ENCODE measurements at places on chromosomes 13 and 19.

DNA sequence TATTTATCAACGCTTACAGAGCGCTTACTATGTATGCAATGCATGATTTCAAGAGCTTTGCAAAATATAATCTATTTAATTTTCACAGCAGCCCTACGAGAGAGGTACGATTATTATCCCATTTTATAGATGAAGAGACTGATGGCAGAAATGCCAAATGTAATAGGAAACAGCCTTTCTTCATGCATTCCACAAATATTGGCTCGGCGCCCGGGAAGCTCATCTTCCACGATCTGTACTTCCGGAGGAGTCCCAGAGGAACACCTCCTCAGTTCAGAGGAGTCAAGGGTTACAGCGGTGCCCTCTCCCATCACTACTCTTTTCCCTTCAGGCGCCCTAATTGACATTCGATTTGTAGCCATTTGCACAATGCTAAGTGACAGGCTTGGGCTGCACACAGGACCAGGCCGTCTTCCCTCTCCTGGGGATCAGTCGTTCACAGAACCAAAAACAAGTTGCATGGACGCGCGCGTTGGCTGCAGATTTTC lies 1.1 kb upstream of the ARHGAP35 start:
- DNase-seq = no peak

DNA sequence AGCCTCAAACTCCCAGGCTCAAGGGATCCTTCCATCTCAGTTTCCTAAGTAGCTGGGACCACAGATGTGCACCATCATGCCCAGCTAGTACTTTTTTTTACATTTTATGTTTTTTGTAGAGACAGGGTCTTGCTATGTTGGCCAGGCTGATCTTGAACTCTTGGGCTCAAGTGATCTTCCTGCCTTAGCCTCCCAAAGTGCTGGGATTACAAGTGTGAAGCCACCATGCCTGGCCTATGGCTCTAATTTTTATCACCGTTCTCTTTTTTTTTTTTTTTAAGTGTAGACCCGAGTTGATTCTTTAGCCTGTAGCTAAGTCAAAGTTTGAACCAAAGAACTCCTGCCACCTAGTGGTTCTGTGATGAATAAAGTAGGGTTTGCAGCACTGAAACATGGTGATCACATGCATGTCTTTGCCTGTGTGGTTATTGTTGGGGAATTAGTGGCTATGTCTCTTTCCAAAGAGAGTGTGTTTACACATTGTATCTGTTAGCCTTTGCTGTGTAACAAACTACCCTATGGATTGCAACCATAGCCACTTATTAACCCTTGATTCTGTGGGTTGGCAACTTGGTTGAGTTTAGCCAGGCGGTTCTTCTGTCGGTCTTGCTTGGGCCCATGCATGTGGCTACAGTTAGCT lies 11.6 kb downstream of the NFILZ start:
- DNase-seq = peak; percentile 15

DNA sequence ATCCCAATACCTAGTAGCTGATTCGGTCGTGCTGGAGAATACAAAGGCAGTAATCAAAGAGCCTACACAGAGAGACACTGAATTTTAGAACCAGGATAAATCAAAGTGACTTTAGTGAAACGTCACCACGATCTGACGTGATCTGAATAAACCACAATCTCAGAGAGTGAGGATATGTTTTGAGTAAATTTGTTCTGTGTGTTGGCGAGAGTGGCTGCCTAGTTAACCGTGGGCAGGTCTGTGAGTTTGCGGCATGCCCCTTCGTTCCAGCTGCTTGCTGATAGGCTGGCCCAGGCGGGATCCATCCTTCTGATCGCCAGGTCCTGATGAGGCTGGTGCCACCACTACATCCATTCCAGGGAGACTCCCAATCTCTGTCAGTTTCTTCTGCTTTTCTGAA lies 40.4 kb downstream of the LRCH1 start:
- DNase-seq = no peak

DNA sequence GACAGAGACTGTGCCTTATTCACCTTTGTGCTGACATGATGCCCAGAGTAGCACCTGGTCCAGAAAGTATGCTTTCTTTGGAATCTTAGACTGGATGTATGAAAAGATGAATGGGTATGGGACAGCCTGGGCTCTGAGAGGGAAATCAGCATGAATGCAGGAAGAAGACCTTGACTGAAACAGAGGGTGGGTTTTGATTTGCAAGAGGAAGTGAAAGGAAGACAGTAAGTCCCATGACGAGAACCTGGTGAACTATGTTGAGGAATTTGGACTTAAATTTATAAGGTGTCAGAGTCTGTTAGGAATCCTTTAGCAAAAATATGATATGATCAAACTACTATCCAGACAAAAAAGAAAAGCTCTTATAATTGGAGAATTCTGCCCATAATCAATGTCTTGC lies 301.9 kb downstream of the SPRY2 start:
- peak; percentile 21 for DNase-seq

GRCh38 chr19:35247526-35248309 lies 1.1 kb upstream of the LSR start:
- no peak for DNase-seq

GRCh38 chr13:100235311-100235901 lies 146.5 kb downstream of the PCCA start:
- peak; percentile 63 for DNase-seq
